ENCODE measurements at places on chromosomes 6 and 20. TPM values are rescaled to one million over a fixed set of nuclear protein-coding genes. Genes with fewer than 3 reads are reported as not detected.

PRIM2 gene
- 27.4 TPM for total RNA-seq

ABHD16B gene
- total RNA-seq: not detected

SCRT2 gene
- not detected for total RNA-seq

SNAP25 gene
- not detected for total RNA-seq

HLA-DPA1 gene
- total RNA-seq: not detected

CFAP206 gene
- total RNA-seq: 0.17 TPM

HCK gene
- not detected for total RNA-seq

PSORS1C1 gene
- 7.4 TPM for total RNA-seq

SMIM8 gene
- 3.5 TPM for total RNA-seq

PPDPF gene
- total RNA-seq: 181 TPM

NKX2-2 gene
- total RNA-seq: not detected

UBE2C gene
- 148 TPM for total RNA-seq

GJA1 gene
- 70.7 TPM for total RNA-seq

PTPN1 gene
- total RNA-seq: 80.5 TPM

TCP11 gene
- total RNA-seq: not detected

STX11 gene
- total RNA-seq: 0.31 TPM

WFDC13 gene
- not detected for total RNA-seq

HLA-A gene
- 230 TPM for total RNA-seq

SGK2 gene
- total RNA-seq: 0.04 TPM

CGA gene
- not detected for total RNA-seq

PGC gene
- not detected for total RNA-seq

IRAK1BP1 gene
- total RNA-seq: 3.8 TPM

HUS1B gene
- 0.18 TPM for total RNA-seq

SHLD1 gene
- 1.8 TPM for total RNA-seq

JPH2 gene
- 7.8 TPM for total RNA-seq
